ENCODE measurements at places on chromosomes 16 and 17.

GRCh38 chr17:36505171-36505570 lies 18.7 kb downstream of the ZNHIT3 start:
- DNase-seq, result no peak

DNA sequence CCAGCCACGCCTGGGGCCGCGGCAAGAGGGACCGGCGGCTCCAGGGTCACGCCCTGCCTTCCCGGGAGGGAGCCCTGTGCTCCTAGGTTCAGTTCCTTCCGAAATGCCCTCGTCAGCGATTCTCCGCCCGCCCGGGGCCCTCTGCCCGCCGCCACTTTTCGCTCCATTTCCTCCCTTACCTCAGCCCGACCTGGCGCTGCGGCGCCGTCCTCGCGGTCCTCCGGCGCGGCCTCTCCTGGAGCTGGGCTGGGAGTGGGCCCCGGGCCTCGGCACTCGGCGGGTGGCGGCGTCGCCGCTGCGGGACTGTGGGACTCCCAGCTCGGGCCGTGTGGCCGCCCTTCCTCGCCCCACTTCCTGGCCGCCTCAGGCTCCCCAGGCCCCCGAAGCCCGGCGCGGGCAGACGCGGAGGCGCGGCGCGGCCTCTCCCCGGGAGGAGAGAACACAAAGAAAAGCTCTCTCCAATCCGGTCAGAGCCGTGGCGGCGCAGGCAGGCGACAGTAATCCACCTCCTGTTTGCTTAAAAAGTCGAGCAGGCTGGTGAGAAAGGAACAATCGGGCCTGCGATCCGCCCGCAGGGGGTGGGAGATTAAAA lies 1.6 kb downstream of the BAHCC1 start:
- no peak for DNase-seq

DNA sequence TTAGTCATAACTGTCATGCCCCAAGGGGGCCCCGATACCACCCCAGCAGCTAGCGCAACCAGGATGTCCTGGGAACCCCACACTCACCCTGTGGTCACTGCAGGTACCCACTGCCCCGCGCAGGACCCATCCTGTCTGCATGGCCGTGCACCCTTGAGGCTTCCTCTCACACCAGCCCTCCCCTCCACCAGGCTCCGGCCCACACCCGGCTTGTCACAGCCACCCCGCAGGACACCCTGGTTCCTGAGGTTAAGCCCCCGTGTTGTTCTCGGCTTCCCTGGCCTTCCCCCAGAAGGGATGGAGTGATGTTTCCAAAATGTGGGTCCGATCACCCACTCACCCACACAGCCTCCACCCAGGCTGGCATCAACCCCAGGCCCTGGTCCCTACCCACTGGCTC lies 7.5 kb downstream of the DNASE1L2 start:
- DNase-seq, result no peak

DNA sequence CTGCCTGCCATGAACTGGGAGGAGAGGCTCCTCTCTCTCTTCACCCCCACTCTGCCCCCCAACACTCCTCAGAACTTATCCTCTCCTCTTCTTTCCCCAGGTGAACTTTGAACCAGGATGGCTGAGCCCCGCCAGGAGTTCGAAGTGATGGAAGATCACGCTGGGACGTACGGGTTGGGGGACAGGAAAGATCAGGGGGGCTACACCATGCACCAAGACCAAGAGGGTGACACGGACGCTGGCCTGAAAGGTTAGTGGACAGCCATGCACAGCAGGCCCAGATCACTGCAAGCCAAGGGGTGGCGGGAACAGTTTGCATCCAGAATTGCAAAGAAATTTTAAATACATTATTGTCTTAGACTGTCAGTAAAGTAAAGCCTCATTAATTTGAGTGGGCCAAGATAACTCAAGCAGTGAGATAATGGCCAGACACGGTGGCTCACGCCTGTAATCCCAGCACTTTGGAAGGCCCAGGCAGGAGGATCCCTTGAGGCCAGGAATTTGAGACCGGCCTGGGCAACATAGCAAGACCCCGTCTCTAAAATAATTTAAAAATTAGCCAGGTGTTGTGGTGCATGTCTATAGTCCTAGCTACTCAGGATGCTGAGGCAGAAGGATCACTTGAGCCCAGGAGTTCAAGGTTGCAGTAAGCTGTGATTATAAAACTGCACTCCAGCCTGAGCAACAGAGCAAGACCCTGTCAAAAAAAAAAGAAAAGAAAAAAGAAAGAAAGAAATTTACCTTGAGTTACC lies 36.7 kb upstream of the STH start:
- DNase-seq, result no peak

DNA sequence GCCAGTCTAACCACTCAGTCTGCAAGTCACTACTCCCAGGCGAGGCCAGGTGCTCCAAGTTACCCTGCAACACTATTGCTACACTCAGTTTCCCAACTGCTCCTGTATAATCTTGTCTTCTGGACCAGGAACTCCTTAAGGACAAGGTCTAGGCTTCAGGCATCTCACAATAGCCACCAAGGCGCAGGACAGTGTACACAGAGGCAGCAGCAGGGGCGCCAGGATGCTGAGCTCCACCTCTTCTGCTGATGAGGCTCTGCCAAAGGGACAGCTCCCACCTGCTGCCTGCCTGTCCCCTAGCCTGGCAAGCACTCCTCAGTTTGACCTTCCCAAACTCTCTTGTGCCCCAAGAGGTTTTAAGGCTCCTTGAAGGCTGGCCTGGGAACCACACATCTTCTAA lies 3.4 kb downstream of the SLC25A11 start:
- no peak for DNase-seq

DNA sequence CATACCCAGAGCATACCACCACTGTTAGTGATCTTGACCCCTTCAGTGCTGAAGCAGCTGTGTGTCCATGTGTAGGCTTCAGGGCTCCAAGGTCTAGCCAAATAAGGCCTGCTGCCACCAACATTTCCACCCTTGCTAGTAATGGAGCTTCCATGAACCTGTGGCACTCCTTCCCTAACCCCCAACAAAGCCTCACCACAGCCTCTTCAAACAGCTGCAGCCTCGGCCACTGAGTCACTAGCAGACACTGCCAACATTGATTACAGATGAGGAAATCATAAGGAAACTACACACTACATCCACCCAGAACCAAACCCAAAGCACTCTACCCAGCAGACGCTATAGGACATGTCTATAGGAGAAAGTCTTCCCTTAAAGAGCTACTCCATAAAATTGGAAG lies 610.7 kb downstream of the KCNJ2 start:
- no peak for DNase-seq

DNA sequence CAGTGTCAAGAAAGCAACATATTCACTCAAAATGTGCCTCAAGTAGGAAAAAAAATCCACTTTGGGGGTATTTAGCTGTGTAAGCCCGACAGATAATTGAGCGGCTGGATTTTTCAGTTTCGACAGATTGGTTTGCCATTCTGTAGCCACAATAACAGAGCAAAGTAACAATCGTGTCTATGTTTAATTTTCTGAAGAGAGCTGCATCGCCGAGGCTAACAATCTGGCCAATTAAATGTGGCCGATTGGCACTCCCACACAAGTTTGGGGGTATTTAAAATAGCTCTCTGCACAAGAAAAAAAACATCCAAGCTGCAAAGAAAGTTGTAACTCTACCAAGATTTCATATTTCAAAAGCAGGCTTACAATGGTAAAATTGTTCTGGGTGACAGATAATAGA lies 99.7 kb upstream of the CDH13 start:
- no peak for DNase-seq

- no peak for DNase-seq
Measured at GRCh38 chr17:73593249-73593965, 50.8 kb downstream of the SDK2 start.

- no peak for DNase-seq
Measured at GRCh38 chr17:8397636-8398035, at the start of gene RNF222. RNF222 (minus strand) TSS chr17:8397827; CDS start chr17:8393461, 4,366 bp downstream.

GRCh38 chr17:31544186-31544585 lies 152.7 kb downstream of the RAB11FIP4 start:
- no peak for DNase-seq

GRCh38 chr17:44722254-44722653 lies 13.8 kb downstream of the DBF4B start:
- DNase-seq, result no peak

DNA sequence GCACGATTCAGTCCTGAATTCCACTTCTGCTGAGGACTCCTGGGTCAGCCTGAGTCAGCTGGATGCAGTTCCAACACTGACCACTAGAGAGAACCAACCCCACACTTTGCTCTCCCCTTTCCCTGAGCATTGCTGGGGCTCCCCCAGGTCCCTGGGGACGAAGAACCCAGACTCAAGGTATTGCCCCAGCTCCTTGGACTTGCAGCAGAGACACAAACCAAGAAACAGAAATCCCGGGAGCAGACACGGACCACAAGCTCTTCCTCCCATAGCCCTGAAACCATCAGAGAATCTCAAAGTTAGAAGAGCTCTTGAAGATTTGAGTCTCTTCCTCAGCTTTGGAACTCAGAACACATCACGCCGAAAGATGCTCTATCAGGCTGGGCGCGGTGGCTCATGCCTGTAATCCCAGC lies 678 bp upstream of the GH1 start:
- DNase-seq, result no peak

GRCh38 chr17:1562176-1562643 lies 382 bp downstream of the PITPNA start:
- DNase-seq, result no peak

DNA sequence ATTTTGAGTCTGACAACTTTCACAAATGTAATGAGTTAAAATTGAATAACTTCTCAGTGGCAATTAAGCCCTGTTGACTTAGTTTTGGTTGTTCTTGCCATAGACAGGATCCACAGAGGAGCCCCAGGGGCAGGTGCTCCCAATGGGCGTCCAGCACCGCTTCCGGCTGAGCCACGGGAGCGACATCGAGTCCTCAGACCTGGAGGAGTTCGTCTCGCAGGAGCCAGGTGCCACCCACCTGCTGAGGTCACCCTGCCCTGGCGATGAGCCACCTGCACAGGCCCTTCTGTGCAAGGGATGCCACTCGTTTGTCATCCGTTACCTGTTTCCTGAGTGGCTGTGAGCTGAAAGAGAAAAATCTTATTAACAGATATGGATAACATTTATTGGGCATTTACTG lies 10.7 kb downstream of the CCDC40 start:
- DNase-seq, result no peak

GRCh38 chr17:48174833-48175523 lies 67.4 kb downstream of the SNX11 start:
- DNase-seq, result no peak

DNA sequence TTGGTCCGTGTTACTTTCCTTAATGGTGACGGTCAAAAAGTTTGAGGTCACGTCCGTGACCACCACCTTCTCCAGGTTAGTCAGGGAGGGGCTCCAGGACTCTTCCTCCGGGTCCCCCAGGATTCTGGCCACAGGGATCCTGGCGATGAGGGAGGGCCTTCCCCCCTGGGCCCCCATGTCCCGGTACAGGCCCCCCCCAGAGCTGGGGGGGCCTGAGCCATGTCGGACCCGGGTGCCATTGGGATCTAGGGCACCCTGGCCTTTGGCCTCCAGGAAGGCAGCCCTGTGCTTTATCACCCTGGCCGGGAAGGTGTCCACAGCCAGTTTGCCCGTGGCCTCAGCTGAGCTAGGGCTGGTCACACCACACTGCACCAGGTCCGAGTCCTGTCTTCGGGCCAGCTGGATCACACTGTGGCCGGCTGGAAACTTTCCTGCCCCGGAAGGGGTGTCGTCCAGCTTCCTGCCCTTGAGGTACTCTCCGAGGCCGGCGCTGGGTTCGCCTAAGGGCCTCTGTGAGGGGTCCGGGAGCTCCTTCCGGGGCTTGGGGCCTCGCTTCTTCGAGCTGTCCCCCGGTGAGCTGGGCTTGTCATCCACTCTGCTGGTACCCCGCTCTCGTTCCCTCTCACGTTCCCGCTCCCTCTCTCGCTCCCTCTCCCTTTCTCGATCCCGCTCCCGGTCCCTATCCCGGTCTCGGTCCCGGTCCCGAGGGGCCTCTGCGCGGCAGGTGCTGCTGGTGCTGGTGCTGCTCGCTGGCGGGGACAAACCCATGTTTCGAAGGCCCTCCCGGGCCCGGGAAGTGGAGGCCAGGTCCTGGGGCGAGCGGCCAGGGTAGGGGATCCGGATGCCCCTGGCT lies 2.0 kb downstream of the CBX8 start:
- DNase-seq, result no peak

DNA sequence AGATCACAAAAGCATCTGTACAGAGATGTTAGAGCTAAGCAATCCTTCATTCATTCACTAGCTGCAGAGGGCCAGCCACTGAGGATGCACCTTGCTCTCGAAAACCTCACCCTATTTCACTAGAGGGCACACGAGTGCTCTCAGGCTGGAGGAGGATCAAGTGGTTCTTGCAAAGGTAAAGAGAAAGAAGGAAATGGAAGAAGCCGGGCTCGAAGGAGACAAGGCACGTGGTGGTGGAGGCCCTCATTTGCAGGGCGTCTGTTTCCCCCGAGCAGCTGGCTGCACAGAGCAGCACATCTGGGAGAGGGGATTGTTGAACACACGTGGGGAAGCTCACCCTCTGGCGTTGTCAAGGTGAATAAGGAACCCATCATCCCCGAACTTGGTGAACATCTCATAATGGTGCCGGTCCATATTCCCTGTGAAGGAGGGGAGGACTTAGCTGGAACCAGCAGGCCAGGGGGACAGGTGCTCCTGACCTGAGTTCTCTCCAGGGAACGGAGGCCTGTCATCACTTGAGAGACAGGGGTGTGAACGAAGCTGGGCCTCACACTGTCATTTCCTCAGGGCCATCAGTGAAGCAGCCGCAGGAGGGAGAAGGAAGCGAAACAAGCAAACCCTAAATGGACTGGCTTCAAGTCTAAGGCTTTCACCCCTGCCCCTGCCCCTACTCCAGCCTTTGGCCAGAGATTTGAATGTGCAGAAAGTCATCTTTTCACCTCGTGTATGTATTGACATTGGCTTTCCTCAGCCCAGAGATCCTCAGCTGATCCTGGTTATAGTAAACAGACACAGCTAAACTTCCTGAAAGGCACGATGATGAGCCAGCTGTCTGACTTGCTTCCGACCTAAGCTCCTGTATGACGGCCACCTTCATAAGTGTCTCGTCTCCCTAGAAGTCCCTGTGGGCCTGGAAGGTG lies 27.6 kb downstream of the PRKAR1A start:
- DNase-seq, result no peak

DNA sequence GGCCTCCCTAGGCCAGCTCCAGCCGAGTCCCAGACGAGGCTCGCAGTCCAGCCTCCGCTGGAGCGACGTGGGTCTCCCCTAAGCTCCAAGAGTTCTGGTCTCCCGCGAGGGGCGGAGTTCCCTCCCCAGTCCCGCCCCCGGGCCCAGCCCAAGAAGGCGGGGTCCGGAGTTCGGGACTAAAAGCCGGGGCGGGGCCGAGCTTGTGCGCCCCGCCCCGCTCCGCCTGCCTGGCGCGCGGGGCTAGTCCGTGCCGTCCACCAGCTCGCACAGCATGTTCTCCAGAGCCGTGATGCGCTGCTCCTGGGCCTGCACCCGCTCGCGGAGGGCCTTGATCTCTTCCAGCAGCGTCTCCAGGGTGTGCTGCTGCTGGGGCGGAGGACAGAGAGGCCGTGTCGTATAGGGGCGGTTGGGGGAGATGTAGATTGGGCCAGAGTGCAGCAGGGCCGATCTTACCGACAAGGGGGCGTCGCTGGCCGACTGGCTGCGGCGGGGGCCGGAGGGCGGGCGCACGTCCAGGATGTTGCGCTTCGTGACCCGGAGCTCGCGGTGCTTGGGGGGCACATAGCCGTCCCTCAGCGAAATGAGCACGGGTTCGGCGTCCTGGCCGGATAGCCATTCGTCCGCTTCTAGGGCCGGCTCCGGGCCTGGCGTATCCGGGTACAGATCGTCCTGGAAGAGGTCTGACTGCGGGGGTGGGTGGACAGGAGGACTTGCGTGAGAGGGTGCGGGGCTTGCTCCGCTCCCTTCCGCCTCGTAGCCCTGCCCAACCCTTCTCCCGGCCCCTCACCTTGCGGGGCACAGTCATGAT lies 7.0 kb downstream of the CORO6 start:
- DNase-seq, result no peak
